Stimulated activated CD4-positive, alpha-beta T cell treated with anti-CD3 and anti-CD28 coated beads, Interleukin-12 subunit alpha, Interleukin-12 subunit beta, amount 100 ng/mL, for 4 hours (primary cell): ENCODE measurements at places on chromosomes 1 and 21.

- no peak for DNase-seq
Observed at GRCh38 chr1:69284508-69284907, 283.2 kb upstream of the LRRC7 start.

- DNase-seq: no peak
Observed at GRCh38 chr1:71357708-71358107, 276.9 kb upstream of the ZRANB2 start.

- no peak for DNase-seq
Observed at GRCh38 chr1:22754824-22755223, 44.2 kb downstream of the EPHB2 start.

- DNase-seq: no peak
Observed at GRCh38 chr1:17308593-17308992, 596 bp downstream of the PADI4 start.

- no peak for DNase-seq
Observed at GRCh38 chr1:240804475-240804874, 192.5 kb upstream of the GREM2 start.

- no peak for DNase-seq
Observed at GRCh38 chr1:10597492-10598388, 123.0 kb downstream of the PEX14 start.

- no peak for DNase-seq
Observed at GRCh38 chr1:234271243-234271606, 102.0 kb upstream of the COA6 start.

DNA sequence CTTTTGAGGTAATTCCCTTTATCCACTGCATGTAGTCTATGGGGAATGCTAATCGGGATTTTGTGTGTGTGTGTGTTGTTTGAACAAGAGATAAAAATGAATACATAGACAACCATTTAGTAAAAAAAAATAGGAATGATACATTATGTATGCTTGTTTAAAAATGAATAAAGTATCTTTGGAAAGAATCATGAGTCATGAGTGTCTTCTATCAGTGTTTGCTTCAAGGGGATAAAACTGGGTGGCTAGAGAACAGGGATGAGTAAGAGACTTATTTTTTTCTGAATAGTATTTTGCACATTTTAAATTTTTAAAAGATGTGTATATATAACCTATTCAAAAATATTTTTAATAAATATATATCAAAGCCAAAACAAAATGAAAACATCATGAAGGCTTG is 839.4 kb upstream of the ADGRL4 start:
- no peak for DNase-seq

DNA sequence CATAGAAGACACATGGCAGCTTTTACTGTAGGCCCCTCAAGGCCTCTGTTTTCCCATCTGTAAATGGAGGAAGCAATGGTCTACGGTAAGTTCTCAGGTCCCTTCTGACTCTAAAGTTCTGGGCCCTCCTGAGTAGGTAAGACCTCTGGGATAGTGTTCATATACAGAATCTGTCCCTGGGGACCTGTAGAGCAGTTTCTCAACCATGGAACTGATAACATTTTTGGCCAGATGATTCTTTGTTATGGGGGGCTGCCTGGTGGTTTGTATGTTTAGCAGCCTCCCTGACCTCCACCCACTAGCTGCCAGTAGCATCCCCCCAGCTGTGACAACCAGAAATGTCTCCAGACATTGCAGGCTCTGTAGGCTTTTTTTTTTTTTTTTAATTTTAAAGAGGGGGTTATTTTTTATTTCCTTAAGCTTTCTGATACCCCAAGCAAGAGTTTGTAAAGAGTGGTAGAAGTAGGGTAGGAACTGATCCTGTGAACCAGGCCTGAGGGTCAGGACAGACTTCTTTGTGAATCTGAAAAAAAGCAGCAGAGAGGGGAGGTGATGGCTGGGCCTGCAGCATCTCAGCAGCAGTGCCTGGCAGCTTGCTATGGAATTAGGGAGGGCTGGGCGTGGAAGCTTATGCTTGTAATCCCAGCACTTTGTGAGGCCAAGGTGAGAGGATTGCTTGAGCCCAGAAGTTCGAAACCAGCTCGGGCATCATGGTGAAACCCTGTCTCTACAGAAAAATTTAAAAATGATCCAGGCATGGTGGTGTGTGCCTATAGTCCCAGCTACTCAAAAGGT is 20.2 kb upstream of the TCEA3 start:
- DNase-seq: no peak

GRCh38 chr1:43987159-43987902 is 4.1 kb upstream of the CCDC24 start:
- DNase-seq: no peak

GRCh38 chr1:165234149-165234548 is 122.4 kb downstream of the LMX1A start:
- DNase-seq: no peak

- no peak for DNase-seq
Observed at GRCh38 chr1:54851406-54851805, 35.6 kb downstream of the DHCR24 start.

DNA sequence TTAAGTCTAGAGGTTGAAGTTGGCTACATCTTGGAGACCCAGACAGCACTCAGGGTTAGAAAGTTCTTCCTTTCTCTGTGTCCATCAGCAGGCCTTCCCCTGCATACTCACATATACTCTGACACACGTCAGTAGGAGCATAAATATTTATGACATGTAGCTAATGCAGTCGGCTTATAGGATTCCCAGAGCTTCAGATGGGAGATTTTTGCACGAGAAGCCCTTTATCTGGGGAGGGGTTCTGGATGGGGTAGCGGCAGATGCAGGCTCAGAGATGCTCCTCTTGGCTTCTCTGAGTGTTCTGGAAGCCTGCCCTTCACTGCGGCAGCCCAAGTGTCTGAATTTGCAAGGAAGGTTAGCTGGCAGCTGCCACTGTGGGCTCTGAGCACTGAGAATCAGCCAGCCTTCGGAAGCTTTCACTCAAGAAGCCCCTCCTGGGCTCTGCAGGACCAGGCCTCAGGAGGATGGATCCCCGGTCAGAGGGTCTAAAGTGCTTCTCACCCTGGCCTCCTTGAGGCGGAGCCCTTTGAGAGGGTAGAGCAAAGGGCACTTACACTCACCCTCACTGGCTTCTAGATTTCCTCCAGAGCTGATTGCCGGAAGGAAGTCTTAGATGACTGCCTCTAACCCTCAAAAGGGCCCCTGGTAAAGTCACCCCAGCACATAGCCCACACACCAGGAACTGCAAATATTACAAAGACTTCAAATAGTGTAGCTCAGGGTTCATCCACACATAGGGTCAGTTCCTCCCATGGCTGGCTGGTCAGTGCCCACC is 68.1 kb upstream of the NFASC start:
- no peak for DNase-seq

DNA sequence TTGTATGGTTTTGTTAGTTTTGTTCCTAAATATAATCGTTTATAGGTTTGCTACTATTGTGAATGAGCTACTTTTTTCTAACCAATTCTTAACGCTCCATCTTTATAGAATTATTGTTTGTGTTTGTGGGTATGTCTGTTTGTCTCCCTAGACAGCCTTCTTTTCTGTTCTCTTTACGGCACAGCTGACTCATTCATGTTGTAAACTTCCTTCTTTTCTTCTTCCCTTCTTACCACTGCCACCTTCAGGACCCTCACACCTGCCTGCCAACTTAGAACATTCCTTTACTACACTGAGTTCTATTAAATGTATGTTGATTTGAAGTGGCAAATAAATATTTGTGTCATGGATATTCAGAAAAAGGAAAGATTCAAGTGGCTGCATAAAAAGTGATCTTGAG is 29.1 kb downstream of the AK5 start:
- no peak for DNase-seq

- no peak for DNase-seq
Observed at GRCh38 chr1:56432166-56432971, 147.0 kb downstream of the PLPP3 start.
